ENCODE measurements at places on chromosomes 6 and 20.

GRCh38 chr20:54208548-54209176, 775 bp downstream of the PFDN4 start:
- DNase-seq, result no peak

DNA sequence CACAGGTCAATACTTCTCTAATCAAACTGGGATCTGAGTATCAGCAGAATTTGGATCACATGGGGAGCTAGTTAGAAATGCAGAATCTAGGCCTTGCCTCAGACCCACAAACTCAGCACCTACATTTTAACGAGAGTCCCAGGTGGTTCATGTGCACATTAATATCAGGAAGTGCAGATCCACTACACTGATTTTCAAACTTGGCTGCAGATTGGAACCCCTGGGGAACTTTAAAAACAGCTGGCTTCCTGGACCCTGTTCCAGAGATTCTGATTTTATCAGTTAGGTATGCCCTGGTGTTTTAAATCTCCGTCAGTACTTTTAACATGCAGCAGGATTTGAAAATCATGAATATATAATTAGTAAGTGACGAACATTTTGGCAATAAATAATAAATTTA, 1.9 kb upstream of the CST8 start:
- no peak for DNase-seq

DNA sequence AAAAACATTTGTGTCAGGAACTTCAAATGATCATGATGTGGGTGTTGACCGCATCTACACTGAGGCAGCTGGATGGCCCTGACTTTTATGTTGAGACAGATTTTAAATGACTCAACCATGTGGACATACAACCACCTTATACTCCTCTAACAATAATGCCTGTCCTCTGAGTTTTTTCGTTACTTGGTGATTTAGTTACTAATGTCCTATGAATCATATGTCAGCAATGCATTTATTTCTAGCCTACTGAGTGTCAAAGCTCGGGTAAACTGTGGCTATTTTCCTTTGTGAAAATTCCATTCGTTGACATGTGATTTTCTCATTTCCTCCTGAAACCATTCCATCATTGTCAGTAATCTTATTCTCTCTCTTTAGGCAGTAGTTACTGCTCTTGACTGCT, 38.9 kb upstream of the NKX2-4 start:
- no peak for DNase-seq

GRCh38 chr6:154619146-154619545, 108.7 kb upstream of the CNKSR3 start:
- no peak for DNase-seq

- DNase-seq, result no peak
These were observed 13.5 kb upstream of the LRP11 start for GRCh38 chr6:149877659-149878058.

GRCh38 chr6:118709859-118710350, 58.5 kb upstream of the CEP85L start:
- no peak for DNase-seq

- DNase-seq, result peak; percentile 75
These were observed 20.6 kb downstream of the MANBAL start for GRCh38 chr20:37309936-37310590.

GRCh38 chr6:41191569-41191968, 9.4 kb downstream of the TREML2 start:
- no peak for DNase-seq

DNA sequence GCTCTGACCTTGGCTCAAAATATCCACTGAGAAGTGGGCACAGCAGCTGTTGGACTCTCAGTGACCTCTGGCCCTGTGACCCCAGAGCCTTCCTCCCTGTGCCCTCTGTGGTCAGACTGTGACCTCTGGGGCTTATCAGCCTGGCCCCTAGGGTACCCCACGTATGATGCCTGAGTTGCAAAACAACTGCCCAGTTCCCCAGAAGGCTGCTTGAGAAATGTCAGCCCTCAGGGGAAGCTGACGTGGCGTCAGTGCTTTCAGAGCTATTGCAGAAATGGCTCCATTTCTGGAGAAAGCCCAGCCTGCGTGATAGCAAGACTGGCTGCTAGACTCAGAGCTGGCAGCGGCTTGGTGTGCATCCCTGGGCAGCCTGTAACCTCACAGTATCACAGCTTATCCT, 31.5 kb upstream of the TGM2 start:
- DNase-seq, result no peak
